ENCODE measurements at places on chromosomes 7 and 10.

GRCh38 chr7:68800316-68800715 is 798.0 kb upstream of the AUTS2 start:
- DNase-seq, result no peak

- no peak for DNase-seq
Observed at GRCh38 chr10:68992636-68993440, 4.2 kb downstream of the KIFBP start.

DNA sequence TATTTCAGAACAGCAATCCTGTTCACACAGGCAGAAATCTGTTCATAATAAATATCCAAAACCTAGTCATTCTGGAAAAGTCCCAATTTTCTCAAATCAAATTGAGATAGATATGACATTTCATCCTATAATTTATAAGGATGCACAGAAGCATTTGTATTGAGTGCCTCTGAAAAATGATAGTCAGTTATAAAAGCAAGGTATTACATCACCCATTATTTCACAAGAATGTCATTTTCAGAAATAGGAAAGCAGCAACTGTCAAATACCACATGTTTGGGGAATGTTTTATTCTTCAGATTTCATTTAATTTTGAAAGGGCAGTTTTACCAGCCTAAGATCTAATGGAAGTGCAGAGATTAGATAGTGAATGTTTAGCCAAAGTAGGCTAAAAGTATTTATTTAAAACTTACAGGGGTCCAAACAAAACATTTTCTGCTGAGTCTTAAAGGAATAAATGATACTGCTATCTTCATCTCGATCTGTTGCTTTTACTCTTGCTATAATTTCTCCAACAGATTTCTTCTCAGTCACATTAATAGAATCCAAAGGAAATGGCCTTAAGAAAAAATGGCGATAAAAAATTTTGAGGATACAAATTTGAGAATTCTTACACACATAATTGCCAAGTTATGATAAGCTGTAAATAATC is 185.8 kb downstream of the HGF start:
- DNase-seq, result no peak

GRCh38 chr7:7201578-7202374 is 19.4 kb downstream of the C1GALT1 start:
- DNase-seq, result peak; percentile 6

All from activated T-helper 1 cell treated with anti-CD3 and anti-CD28 coated beads, Interleukin-2, amount 50 U/mL, for 16 hours (primary cell).